Effector memory CD8-positive, alpha-beta T cell (primary cell): ENCODE measurements at places on chromosomes 6 and 20.

DNA sequence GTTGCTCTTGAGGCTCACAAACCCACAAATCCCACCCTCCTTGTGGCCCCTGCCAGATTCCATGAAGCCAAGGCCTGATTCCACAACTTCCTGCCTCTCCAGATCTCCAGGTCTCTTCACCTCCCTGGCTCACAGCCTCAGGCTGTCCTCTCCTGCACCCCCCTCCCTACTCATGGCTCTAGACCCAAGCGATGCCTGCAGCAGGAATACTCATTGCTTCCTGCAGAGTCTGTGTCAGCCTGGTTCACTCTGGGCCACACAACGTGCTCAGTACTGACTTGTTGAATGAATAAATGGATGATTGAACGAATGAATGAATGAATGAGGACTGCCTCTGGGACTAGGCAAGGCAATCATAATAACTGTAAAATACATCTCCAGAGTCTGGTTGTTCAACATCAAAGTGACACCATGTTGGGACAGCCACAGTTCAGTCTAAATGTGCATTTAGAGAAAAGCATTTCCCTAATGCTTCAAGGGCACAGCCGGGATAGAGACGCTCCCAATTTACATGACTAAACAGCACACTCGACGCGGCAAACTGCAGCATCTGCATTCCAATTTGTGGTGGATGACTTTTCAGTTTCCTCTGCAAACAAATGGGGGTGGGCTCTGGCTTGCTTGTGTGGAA is 139.9 kb downstream of the GRM4 start:
- DNase-seq, result no peak

DNA sequence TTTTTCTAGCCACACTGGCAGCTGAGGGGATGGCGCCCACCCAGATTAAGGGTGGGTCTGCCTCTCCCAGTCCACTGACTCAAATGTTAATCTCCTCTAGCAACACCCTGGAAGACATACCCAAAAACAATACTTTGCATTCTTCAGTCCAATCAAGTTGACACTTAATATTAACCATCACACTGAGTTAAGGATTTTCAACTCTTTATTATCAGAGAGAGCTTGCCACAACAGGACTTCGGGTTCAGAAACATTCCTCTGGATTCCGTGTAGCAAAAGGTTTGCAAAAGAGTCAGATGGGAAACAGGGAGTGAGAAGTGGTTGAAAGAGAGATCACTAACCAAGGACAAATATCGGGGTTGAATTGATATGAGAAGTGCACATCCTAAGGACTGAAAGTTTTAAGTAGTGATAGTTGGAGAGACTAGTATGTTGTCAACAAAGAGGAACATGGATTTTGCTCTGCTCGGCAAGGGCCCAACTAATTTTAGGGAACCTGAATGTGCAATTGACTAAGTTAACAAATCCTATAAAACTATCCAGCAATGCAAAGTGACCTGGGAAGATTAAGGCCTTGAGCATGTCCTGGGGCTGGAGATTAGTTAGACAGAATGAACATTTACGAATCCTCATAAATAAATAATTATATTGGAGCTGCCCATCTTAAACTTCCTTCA is 137.0 kb upstream of the TENT5A start:
- no peak for DNase-seq

DNA sequence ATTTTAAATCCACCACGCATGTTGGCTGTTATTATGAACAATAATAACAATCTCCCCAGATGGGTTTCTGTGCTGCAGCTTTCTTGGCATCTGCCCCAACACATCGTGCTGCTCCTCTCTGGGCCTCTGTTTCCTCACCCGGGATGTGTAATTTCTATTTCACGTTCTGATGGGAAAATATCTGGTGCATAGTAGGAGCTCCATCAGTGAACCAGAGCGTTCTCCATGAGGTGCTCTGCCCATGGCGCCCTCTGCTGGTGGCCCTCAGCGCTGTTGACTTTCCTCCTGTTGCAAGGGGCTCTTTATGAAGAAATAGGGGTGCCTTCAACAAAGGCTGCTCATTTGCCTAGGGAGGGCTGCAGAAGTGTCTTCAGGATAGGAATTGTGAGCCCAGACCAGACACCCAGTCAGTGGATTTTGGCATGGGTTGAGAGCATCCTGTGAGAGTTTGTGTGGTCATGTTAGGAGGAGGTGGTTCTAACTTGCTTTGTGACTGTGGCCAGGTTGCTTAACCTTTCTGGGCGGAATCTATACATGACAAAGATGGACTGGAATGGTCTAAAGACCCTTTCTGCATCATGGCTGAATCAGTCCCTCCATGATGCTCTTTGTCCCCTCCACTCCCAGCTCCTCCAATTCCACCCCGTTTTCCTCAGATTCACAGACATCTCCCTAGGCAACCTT is 8.1 kb downstream of the SCRT2 start:
- peak; percentile 59 for DNase-seq

DNA sequence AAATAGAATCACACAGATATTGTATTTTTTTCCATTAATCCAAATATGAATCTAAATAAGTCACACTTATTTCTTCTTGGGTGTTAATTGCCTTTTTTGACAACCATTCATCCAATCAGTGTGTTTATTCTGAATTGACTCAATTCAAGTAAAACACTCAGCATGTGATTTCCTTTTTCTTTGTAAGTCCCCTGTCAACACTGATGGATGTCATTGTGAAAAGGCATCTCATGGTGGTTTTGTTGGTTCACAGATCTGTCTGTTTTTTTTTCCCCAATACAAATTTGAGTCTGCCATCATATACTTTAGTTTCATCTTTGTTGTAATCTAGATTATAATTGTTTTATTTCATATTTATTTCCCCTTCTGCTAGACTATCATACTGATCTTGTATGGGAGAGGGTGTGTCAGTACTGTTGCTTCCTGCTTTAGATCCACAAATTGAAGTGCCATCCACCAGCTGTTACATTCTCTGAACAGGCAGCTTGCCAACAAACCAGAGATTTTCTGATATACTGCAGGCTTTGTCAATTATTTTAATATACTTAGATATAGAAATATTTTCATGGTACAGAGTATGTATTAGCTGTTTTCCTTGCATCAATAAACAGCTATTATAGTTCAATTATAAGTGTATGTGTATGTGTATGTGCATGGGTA is 64.2 kb upstream of the FLRT3 start:
- DNase-seq, result no peak

- no peak for DNase-seq
These were observed 56.6 kb upstream of the SMOC2 start for GRCh38 chr6:168384045-168385036.

GRCh38 chr20:33785503-33785902 is 25.6 kb upstream of the CHMP4B start:
- no peak for DNase-seq

GRCh38 chr6:11366183-11366933 is 133.9 kb upstream of the NEDD9 start:
- DNase-seq, result peak; percentile 56
